ENCODE measurements at places on chromosomes 4 and X.
A peak's percentile ranks its signal among the peaks of the same experiment; 100 is the strongest.

GRCh38 chr4:14196131-14196530 is 568.6 kb upstream of the BOD1L1 start:
- peak; percentile 48 for DNase-seq

DNA sequence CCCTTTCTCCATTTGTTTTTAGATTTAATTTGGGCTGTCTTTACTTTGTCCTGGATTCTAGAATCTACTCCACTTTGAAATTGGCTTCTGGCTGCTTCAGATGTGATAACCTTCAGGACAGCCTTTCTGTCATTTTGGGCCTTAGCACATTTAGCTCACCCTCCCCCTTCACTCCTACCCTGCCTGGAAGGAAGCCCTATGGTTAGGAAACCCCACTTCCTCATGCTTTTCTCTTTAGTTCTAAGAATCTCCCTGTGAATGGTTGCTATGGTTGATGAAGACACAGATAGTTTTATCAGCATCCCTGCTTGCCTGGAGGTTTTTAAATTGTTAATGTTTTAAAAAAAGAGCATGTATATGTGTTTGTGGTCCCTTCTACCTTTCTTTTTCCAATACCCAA is 100.7 kb upstream of the PTPN13 start:
- DNase-seq = no peak

DNA sequence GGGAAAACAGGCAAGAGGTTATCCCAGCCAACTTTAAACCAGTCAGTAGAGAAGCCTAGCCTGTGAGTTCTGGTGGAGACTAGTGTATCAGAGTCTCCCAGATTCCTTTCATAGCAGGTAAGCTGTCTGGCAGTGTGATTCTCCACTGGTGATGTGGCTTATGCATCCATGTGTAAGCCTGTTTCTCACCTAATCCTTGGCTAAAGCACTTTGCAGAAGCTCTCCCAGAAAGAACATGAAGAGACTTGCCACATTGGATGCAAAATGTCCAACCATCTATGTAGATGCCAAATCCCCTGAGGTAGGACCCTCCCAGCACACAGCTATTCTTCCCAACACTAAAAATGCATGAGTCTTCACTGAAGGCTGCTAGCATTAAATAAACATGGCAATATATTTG is 111.7 kb downstream of the CHRNA9 start:
- DNase-seq = no peak

DNA sequence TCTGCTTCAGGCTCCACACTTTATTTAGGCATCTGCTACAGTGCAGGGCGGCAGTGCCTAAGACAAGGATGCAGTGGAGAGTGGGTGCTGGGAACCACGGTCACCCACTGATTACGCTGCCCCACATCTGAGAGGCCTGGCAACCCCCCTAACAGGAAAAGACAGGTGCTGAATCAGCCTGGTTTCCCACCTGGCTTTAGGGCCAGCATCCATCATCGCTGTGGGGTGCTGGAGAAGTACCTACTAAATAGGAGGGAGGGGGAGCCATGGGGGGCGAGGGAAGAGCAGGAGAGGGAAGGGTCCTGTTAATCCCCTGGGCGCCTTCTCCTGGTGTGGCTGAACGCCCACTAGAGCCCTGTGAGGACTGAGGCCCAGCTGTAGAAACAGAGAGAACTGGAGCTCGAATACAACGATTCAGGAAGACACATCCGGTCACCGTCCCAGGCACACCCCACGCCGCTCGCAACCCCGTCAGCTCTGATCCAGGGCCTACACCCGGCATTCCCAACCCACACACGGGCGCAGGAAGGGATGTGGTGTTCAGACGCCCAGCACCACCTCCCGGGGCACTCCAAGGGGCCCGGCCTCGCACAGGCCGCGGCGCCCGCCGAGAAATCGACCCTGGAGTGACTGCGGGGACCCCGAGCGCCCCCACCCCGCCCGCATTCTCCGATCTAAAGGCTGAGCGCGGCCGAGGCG is 554 bp downstream of the DCTD start:
- peak; percentile 53 for DNase-seq

- DNase-seq = no peak
These were observed 47.2 kb downstream of the STARD8 start for GRCh38 chrX:68694435-68695205.

Data from iPS-NIHi11 (cell line).